ENCODE measurements at places on chromosomes 2 and 18.

GRCh38 chr2:23211987-23212583 is 172.9 kb upstream of the KLHL29 start:
- DNase-seq, result no peak

DNA sequence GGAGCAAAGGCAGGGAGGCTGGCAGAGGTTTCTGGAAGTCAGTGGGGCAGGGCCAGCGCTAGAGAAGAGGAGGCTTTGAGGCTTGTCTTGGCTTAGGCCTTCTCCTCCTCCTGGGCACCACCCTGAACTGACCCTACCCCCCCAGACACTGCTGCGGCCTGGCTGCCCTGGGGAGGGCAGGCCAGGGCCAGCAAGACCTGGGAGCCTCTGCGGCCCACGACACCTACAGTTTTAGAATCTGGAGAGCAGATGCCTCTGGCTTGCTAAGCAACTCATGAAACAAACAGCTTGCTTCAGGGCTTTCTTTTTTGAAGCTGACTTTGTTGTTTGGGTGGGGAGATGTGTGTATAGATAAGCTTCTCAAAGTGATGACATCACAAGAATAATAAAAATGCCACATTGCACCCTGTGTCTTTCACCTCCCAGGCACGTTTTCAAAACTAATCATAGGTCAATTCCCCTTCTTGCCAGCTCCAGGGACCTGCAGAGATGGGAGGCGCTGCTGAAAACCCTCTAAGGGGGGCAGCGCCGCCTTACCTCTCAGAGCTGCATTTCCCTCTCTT is 46.2 kb upstream of the SMAD7 start:
- no peak for DNase-seq

DNA sequence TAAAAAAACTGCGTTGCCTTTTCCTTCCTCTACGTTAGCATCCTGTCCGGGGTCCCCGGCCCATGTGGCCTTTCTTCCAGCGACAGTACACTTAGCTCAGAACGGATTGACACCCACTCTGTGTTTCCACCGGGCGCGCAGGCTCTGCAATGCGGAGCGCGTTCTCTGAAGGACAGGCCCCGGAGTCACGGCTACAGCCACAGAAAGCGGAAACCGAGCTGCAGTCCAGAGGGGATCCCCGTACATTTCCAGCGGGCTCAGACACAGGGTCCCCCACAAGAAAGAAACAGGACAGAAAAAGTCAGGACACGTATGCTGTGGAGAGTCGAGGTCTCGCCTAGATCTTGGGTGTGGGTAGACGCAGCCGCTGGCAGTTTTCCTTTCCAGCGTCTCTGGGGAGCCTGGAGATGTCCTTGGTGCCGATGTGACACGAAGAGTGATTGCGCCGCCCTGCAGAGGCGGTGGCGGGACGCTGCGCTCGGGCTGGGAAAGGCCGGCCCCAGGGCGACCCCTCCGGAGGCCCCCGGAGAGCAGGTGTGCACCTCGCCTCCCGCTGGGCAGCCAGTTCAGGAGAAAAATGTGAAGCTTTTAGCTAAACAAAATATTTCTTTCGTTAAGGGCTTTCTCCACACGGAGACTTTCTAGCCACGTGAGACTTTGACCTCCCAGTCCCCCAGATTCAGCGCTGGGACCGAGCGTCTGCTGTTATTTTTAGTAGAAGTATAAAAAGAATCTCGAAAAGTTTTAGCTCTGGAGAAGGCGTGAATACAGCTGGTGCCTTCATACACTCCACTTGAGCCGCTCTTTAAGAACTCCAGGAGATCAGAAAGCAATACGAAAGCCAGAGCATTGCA is 1.3 kb upstream of the ACKR3 start:
- no peak for DNase-seq

DNA sequence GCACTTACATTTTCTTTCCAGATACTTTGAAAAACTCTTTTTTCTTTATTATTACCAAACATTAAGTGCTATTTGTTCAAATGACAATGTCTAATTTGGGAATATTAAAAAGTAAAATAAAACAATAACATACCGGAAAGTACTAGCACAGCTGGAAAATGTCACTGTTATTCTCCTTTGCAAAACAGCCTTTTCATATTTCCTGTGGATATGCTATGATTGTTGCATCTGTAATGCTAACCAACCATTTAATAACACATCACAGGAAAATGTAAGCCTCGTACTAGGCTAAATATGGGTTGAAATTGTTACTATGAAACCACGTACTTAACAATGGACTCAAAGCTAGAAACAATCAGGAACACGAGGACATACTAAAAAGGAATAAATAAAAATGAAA is 298.1 kb downstream of the CBLN2 start:
- DNase-seq, result no peak

DNA sequence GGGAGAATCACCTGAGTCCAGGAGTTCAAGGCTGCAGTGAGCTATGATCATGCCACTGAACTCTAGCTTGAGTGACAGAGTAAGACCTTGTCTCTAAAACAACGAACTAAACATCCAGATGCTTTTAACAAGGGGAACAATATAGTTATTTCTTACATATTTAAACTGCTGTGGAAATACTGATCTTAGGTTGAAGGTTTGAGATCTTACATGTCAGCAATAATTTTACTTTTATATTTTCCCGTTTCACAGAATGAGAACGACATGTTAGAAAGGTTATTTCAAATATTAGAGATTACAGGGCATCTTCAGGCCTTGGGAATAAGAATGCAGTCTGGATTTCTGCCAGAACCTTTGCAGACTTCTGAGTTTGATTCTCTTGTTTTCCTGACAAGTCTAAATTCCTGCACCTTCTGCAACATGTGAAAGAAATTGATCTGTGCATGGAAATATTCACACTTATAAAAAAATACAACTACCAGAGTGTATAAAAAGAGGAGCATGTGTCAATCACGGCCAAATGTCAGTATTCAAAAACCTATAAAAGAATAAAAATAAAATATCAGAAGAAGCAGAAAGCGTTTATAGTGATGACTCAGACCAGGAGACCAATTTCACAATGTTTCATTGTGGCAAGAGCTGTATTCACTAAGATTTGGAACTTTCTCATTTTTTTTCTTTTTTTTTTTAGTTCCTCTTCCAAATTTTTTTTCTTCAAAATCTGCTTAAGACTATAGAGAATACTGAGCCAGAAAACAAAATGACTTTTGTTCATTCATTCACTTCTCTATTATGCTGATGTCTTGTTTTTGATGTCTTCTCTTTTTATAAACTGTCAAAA is 29.6 kb downstream of the COLEC12 start:
- DNase-seq, result no peak

- no peak for DNase-seq
These were observed 56.3 kb downstream of the SH3RF3 start for GRCh38 chr2:109185338-109185737.
